ENCODE measurements at places on chromosomes 12 and 14.

GRCh38 chr14:69535230-69535848, 39.3 kb downstream of the CCDC177 start:
- DNase-seq: peak; percentile 11

GRCh38 chr14:82313889-82314288, 780.2 kb upstream of the SEL1L start:
- DNase-seq: no peak

DNA sequence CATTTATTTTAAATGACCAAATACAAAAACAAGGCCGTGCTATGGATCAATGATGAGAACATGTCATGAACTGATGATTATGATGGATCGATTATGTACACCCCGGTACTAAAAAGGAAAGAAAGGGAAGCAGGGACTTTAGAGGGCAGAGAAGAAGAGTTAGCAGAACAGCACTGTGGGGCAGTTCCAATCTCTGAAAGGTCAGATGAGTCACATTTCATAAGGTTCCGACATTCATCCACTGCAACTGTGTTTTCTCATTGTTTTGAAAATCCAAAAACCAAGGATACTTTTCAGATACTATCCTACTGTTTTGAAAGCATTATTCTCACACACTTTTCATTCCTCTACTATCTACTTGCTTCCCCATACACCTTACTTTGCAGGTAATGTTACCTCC, 169.3 kb downstream of the STXBP6 start:
- no peak for DNase-seq

DNA sequence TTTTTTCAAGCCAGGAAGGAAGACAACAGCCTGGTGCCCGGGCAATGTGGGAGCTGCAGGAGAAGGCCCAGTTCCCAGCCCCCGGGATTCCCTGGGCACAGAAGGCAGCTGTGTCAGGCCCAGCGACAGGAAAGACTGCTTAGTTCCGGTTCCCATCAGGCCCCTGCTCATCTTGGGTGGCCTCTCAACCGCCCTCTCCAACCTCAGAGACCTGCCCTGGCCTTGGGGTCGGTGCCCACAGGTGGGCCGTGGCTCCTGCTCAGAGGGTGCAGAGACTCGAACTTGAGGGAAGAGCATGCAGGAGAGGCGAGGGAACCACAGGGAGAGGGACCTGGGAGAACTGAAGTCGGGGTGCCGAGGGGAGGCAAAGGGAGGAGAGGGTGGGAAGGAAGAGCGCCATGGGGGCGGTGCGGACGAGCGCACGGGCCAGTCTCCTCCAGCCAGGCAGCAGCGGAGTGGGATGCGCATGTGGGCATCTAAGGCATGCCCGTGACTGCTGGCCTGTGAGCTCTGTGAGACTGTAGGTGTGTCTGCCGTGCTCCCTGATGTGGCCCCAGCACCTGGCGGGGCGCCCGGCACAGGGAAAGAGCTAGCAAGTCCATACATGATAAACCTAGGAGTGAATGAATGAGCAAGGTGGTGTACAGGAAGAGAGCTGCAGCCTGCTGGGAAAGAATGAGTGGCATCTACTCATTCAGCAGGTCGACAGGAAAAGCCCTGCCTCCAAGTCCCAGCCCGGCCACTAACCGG, 42.7 kb downstream of the SSH1 start:
- peak; percentile 77 for DNase-seq

GRCh38 chr12:92546635-92547348, 156.0 kb upstream of the PLEKHG7 start:
- DNase-seq: no peak

DNA sequence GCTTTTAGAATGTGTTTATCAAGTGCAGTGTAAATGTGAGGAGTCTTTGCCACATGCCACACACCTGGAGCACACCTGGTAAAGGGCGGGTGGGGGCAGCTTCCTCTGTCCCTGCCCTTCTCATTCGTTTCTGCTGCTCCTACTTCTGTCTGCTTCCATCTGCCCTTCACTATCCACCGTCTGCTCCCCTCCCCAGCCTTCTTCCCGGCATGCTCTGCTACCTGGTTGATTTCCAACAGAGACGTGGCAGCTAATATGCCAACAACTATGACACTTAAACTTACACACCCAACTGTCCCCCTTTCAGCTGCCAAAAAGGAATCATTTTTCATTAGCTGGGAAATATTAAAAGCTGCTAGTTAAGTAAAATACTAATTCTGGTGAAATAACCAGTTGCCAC, 9.1 kb upstream of the CARMIL3 start:
- no peak for DNase-seq

DNA sequence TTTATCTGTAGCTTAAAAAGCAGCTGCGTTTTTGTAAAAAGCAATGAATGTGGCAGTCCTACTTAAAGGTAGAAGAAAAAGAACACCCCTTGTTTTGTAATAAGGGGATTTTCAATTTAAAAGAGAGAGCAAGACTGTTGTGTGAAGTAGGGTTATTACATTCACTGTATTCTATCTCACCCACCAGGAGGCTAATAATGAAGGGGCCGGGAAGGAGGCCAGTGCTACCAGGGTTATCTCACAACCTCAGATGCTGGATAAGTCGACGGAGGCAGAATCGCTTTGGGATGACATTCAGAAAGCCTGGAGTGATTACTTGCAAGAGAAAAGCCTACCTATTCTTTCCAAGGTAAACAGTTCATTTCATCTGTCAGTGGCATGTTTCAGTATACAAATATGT, 97.7 kb downstream of the RMST start:
- no peak for DNase-seq

Measured in dermis microvascular lymphatic vessel endothelial cell (primary cell).